ENCODE measurements at places on chromosomes 2 and 18. TPM values are rescaled to one million over a fixed set of nuclear protein-coding genes. Genes with fewer than 3 reads are reported as not detected.

NCL gene
- total RNA-seq = 193 TPM

ALPG gene
- total RNA-seq = not detected

HOXD10 gene
- 0.66 TPM for total RNA-seq

CTIF gene
- total RNA-seq = 32.4 TPM

HOXD8 gene
- total RNA-seq = 6.3 TPM

DSC2 gene
- total RNA-seq = not detected

CFAP65 gene
- total RNA-seq = not detected

ERFE gene
- total RNA-seq = 2.4 TPM

MROH2A gene
- not detected for total RNA-seq

NT5C1B gene
- not detected for total RNA-seq

TBR1 gene
- under 0.01 TPM for total RNA-seq

MSTN gene
- total RNA-seq = not detected

SH2D6 gene
- not detected for total RNA-seq

FZD7 gene
- 31.8 TPM for total RNA-seq

MAPRE2 gene
- 23.2 TPM for total RNA-seq

MGAT4A gene
- 0.22 TPM for total RNA-seq

DIPK1C gene
- not detected for total RNA-seq

LRRC30 gene
- total RNA-seq = not detected

DTNA gene
- total RNA-seq = 8.0 TPM

DSC3 gene
- under 0.01 TPM for total RNA-seq

GRHL1 gene
- total RNA-seq = 0.22 TPM

CHN1 gene
- 153 TPM for total RNA-seq

SLC40A1 gene
- 3.3 TPM for total RNA-seq

CPLX4 gene
- not detected for total RNA-seq

COL4A3 gene
- total RNA-seq = under 0.01 TPM

IL36G gene
- not detected for total RNA-seq

POTEJ gene
- total RNA-seq = not detected

CCDC74B gene
- 2.6 TPM for total RNA-seq

ABHD1 gene
- not detected for total RNA-seq

RNF125 gene
- not detected for total RNA-seq

RNU2-63P gene
- total RNA-seq = not detected

VAMP5 gene
- total RNA-seq = 22.8 TPM

FNDC4 gene
- total RNA-seq = 14.0 TPM

GDF7 gene
- total RNA-seq = under 0.01 TPM

COLEC11 gene
- total RNA-seq = 1.1 TPM

MAPK4 gene
- not detected for total RNA-seq

AKAIN1 gene
- total RNA-seq = not detected

MCEE gene
- total RNA-seq = 12.6 TPM

ALS2 gene
- total RNA-seq = 43.4 TPM

SPP2 gene
- not detected for total RNA-seq

COL4A4 gene
- 0.14 TPM for total RNA-seq

ABCG8 gene
- total RNA-seq = not detected

AMER3 gene
- not detected for total RNA-seq

KCNS3 gene
- 7.0 TPM for total RNA-seq

RETREG2 gene
- total RNA-seq = 74.7 TPM

HDAC4 gene
- 21.3 TPM for total RNA-seq

IL18RAP gene
- not detected for total RNA-seq

SAG gene
- not detected for total RNA-seq

Data from placental pericyte (primary cell).